ENCODE measurements at places on chromosomes 2 and 18. TPM values are rescaled to one million over a fixed set of nuclear protein-coding genes. Genes with fewer than 3 reads are reported as not detected.

DNA sequence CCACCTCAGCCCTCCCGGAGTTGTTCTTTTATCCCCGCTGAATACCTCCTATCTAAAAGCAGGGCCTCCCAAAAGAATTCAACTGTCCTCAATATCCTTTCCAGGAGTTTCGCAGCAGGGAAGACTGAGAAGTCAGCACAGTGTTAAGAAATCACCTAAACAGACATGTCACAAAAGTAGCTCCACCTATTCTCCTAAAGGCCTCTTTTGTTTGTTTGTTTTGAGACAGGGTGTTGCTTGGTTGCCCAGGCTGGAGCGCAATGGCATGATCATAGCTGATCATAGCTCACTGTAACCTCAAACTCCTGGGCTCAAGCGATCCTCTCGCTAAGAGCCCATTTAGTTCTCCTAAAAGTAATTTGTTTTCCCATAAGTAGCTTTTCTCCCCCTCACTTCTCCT is 53.8 kb downstream of the TEX44 start:
- DNase-seq, result no peak
- H3K4me1 ChIP-seq, result peaks cover 16% of the 10 kb centered on the region
- H3K4me3 ChIP-seq, result no peak overlapping the region
- no peaks in the 10 kb centered on the region for H3K36me3 ChIP-seq
- no peaks in the 10 kb centered on the region for H3K27me3 ChIP-seq

- no peak overlapping the region for H3K4me3 ChIP-seq
- H3K4me1 ChIP-seq, result no peaks in the 10 kb centered on the region
- H3K27ac ChIP-seq, result no peak overlapping the region
- no peak for DNase-seq
- no peaks in the 10 kb centered on the region for H3K27me3 ChIP-seq
Observed at GRCh38 chr2:228613133-228613850, 431.8 kb upstream of the SPHKAP start.

GRCh38 chr2:180364719-180365118 is 357.6 kb upstream of the CWC22 start:
- no peak overlapping the region for H3K27ac ChIP-seq
- H3K36me3 ChIP-seq, result no peaks in the 10 kb centered on the region
- no peaks in the 10 kb centered on the region for H3K27me3 ChIP-seq
- H3K4me3 ChIP-seq, result no peak overlapping the region

DNA sequence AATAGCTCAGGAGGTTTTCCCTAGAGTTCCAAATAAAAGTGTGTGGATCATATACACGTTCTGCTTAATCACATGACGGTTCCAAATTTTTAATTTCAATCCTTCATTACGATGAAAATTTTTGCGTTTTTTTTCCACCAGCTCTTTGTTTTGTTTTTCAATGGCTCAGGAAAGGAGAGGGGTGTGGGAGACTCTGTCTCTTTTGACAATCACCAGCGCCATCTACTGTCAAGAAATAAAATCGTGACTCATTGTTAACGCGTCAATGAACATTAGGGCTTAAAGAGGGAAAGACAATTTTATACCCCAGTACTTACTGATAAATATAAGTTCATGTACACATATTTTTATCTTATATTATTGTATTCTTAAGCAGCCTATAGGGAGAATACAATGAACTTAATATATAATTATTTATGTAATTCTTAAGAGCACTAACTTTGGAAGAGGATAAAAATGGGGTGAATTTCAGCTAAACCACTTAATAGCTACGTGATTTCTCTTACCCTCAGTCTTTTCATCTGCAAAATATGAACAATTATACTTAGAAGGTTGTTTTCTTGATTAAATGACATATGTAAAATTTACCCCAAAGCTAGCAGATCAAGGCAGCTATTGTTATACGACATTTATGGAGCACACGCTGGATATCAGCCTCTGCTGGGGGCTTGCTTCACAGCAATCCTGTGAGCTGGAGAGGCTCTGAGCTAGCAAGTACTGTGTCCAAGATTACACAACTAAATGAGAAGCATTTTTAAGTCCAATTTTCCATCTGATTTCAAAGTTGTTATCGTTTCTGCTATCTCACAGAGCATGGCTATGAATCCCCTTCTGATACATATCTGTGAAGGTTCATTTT is 47.4 kb upstream of the RMDN2 start:
- peak; percentile 55 for DNase-seq
- H3K4me3 ChIP-seq, result no peak overlapping the region
- no peak overlapping the region for H3K27ac ChIP-seq
- no peaks in the 10 kb centered on the region for H3K36me3 ChIP-seq
- H3K4me1 ChIP-seq, result peaks cover 7% of the 10 kb centered on the region

- H3K4me3 ChIP-seq, result no peak overlapping the region
- no peaks in the 10 kb centered on the region for H3K27me3 ChIP-seq
- H3K4me1 ChIP-seq, result peaks cover 2% of the 10 kb centered on the region
Observed at GRCh38 chr2:96024336-96025193, 10.2 kb downstream of the GPAT2 start.

DNA sequence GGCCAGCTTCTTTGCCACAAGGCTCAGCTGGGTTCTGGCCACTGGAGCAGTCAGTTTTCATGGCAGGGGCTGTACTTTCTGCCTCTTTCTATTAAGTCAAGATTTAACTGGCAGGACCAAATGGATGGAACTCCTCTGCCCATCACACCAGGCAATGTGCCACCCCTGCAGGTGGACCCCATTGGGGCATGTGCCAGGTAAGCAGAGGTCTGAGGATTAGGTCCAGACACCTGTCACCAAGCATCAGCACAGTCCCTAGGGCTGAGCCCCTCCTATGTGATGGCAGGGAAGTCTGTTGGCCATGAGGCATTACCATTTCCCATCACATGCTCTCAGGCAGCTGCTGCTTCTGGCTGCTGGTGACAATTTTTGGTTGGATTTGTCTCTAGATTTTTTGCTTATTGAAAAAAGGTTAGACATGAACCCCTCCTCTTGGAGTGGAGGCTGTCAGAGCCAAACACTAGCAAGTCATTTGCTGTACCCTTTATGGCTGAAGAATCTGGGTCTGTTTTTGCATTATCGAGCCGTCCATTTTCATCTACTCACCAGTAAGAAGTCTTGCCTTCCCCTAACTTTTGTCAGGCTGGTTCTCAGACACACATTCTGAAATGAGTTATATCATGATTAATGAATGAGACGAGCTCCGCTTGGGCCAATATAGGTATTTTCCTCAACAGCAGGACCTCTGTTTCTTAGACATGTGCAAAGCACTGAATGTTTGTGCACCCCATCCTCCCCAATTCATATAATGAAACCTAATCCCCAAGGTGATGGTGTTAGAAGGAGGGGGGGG is 328.0 kb downstream of the TSN start:
- DNase-seq, result no peak
- no peaks in the 10 kb centered on the region for H3K4me1 ChIP-seq
- peaks cover 1% of the 10 kb centered on the region for H3K27me3 ChIP-seq
- no peaks in the 10 kb centered on the region for H3K36me3 ChIP-seq
- no peak overlapping the region for H3K4me3 ChIP-seq
- no peak overlapping the region for H3K27ac ChIP-seq

GRCh38 chr2:72936660-72937355 is 19.5 kb downstream of the EMX1 start:
- H3K4me1 ChIP-seq, result no peaks in the 10 kb centered on the region
- H3K36me3 ChIP-seq, result no peaks in the 10 kb centered on the region
- no peak for DNase-seq
- peaks cover 4% of the 10 kb centered on the region for H3K27me3 ChIP-seq
- H3K4me3 ChIP-seq, result no peak overlapping the region
- H3K27ac ChIP-seq, result no peak overlapping the region

DNA sequence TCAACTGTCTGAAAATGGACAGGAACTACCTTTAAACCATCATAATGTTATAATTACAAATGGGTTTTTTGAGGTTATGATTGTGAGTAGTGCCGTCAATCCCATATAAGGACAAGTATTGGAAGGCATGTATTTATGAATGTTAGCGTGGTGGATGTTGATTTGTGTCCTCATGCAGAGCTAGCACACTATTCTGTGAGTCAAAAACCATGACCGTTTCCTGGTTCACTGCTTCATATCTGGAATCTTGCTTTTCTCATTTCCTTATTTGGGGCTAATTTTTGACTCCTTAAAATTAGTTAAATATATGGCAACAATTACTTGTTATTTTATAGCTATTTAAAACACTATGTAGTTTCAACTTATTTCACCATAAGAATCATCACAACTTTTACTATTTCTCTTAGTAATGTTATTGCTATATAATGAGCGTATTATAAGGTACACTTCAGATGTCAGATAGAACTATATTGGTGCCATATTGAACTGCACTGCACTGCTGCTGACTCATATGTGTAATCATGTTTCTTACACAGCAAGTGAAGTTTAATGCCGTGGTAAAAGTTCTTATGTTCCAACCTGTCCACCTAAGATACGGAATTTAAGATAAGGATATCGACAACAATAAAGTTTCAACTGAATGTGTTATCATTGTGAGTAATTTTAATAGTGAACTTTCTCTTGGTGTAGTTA is 192.8 kb downstream of the PTGR3 start:
- peaks cover 5% of the 10 kb centered on the region for H3K4me1 ChIP-seq
- no peak overlapping the region for H3K4me3 ChIP-seq
- no peaks in the 10 kb centered on the region for H3K27me3 ChIP-seq

DNA sequence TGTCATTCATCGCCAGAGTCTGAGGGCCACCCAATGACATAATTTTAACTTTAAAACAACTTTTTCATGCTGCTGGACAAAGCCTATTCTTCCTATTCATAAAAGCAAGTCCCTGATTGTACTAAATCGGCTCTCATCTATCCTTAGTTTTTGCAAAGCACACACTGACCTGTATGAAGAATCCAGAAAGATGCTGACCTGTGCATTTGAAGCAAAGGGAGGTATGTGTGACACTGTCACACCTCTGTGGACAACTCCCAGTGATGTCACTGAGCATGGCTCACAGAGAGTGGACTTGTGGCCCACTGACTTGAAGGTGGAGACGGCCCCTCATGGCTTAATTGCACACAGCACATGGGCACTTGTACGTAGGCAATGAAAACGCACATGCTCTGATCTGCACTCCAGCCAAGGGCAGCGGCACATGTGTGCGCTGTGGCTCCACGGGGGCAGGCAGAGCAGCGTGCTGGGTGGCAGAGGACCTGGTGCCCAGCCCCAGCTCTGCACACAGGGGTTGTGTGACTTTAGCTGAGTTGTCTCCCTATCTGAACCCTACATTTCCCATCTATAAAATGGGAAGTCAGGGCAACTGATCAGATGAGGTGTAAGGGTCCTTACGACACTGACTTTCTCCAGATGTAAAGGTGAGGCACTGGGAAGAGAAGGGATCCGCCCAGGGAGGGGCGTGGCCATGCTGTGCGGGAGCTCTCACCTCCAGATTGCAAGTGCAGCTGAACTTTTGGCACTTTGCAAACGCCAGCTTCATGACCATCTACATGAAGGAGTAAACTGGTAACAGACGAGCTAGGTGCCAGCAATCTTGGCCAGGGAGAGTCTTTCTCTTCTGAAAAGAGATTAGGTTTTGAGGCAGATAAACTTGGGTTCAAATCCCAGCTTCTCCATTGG is 14.3 kb upstream of the ODC1 start:
- H3K27me3 ChIP-seq, result no peaks in the 10 kb centered on the region
- H3K4me3 ChIP-seq, result no peak overlapping the region
- no peaks in the 10 kb centered on the region for H3K4me1 ChIP-seq
- H3K36me3 ChIP-seq, result no peaks in the 10 kb centered on the region

DNA sequence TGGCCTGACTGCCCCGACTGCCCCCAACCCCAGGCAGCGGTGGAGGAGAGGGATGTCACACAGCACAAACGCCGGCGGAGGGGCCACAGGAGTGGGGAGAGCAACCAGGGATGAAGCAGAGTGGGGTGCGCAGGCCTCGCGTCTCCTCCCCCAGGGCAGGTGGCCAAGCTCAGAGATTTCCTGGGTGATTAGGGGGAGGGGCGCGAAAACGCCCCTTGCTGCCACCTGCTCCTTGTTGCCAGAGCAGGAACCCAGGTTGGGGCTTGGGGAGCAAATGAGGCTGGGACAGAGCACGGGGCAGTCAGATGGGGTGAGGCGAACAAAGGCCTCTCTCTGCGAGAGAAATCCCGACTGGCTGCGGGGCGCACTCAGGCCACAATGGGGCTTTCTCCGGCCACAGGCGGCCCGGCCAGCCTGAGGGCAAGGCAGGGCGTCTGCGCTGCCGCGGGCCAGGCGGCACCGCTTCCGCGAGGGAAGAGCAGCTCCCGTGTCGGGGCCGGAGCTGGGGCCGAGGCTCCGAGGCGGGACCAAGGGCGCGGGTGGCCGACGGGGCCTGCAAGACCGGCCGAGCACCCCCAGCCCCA is 11.5 kb downstream of the TEX44 start:
- peaks cover 7% of the 10 kb centered on the region for H3K4me1 ChIP-seq
- H3K36me3 ChIP-seq, result no peaks in the 10 kb centered on the region
- DNase-seq, result no peak
- peak overlapping the region; percentile 39 for H3K4me3 ChIP-seq
- no peaks in the 10 kb centered on the region for H3K27me3 ChIP-seq

DNA sequence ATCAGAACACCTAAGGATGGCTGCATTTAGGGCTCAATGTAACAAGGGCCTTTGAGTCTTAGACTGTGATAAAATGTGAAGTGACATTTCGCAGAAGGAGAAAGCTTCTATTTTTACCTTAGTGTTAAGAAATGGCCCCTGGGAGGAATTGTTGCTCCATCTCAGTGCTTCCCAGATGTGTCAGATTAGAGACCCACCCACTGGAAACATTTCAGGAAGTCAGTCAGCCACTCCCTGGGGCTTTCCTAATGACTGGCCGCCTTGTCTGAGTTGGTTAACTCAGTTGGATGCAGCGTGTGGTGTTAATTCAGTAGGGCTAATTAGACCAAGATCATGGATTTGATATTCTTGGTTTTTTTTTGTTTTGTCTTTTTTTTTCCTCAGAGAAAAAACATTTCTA is 355.9 kb downstream of the PIK3C3 start:
- no peaks in the 10 kb centered on the region for H3K4me1 ChIP-seq
- H3K4me3 ChIP-seq, result no peak overlapping the region
- H3K27ac ChIP-seq, result no peak overlapping the region
- no peak for DNase-seq

CHPF gene
- 9.0 TPM for total RNA-seq

SLC14A1 gene
- total RNA-seq, result 0.26 TPM

PIEZO2 gene
- not detected for total RNA-seq

RAPGEF4 gene
- total RNA-seq, result 0.35 TPM

MMADHC gene
- 143 TPM for total RNA-seq
